Fibroblast of skin of back (primary cell): ENCODE measurements at places on chromosomes 5 and 9.

GRCh38 chr9:136143215-136144001 is 24.7 kb upstream of the TMEM250 start:
- no peak for DNase-seq

DNA sequence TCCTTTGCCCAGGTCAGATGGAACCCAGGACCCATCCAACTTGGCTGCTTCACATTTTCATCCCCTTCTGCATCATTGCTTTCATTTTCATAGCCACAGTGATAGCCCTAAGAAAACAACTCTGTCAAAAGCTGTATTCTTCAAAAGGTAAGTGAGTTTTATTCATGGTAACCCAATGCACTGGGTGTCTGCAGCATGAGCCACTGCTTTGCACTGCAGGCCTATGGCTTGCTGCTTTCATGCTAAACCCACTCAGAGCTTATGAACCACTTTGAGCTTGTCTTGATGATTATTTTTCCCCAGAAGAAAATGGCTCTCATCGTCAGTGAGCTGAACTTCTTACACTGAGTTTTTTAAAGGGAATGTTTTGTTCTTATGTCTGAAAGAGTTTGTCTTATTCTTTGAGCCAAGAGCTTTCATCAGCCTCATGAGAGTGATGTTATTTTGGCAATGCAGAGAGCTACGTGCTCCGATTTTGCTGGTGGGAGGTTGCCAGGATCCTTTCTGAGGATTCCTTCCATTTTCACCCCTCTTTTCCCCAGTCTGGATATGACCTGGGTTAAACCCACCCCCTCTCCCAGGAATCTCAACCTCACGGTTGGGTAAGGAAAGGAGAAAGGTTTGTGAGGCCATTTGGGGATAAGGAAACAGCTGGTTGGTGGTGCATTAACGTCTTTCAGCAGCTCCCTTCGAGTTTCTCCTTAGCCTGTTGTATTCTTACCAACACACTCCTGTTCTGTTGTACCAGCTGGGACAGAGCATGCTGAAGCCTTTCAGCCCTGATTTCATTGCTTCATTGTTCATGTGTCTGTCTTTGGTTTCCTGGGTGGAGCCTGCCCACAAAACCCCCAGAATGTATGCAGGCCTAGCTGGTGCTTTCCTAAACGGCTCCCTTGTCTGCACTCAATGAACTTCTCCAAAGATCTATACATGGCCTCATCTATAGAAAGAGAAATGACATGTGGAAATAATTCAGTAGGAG is 47.6 kb downstream of the PDCD1LG2 start:
- DNase-seq = no peak

DNA sequence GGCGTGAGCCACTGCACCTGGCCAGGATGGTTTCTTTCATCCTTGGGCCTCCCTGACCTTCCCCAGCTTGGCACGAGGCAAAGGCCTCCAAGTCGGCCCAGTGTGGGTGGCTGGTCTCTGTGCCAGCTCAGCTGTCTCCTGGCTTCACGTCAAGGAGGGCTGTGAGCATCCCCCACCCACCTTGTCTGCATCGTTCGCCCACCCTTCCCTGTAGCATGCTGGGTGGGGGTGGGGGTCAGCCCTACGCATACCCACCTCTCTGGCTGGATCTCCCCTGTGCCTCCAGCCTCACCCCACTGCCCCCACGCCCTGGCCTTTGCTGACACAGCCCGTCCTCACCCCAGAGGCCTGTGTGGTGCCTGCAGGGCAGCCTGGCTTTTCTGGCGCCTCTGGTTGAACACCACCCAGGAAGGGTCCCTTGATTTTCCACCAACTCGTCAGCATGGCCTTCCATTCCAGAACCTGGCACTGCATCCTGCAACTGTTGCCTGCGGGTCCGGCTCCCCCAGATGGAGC is 8.8 kb upstream of the WDR5 start:
- no peak for DNase-seq

DNA sequence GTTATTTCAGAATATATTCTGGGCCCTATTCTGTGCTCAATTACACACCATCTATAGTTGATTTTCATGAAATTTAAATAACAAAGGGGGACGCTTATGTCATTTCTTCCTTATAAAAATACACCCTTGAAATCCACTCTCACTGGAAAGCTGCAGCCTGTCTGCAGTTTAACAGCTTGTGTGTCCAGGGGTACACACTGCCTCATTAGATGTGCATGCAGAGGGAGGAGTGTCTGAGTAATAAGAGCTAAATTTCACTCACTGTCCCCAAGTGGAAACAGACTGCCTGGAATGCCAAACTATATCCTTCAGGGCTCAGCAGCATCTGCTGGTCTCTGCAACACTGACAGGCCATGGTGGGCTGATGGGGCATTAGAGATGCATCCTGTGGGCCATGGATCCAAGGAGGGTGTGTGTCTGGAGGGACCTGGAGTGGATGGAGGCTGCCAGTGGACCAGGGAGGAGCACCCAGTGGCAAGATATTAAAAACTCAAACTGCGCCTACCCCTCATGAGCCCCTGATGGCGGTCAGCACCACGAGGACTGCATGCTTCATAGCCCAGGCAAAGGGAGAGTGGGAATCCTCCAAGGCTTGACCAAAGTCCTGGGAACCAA is 15.8 kb upstream of the TIFAB start:
- DNase-seq = no peak

- no peak for DNase-seq
Measured at GRCh38 chr9:36867672-36868471, 166.2 kb downstream of the PAX5 start.
